Left ventricle myocardium inferior (tissue), 1 donor: ENCODE measurements at places on chromosomes 6 and 20.

GRCh38 chr6:43196337-43196736 lies 14.3 kb downstream of the CUL9 start:
- DNase-seq = no peak

- DNase-seq = no peak
Observed at GRCh38 chr6:80263585-80263984, 157.1 kb downstream of the BCKDHB start.

GRCh38 chr20:56579301-56579710 lies 46.3 kb downstream of the FAM209B start:
- no peak for DNase-seq

DNA sequence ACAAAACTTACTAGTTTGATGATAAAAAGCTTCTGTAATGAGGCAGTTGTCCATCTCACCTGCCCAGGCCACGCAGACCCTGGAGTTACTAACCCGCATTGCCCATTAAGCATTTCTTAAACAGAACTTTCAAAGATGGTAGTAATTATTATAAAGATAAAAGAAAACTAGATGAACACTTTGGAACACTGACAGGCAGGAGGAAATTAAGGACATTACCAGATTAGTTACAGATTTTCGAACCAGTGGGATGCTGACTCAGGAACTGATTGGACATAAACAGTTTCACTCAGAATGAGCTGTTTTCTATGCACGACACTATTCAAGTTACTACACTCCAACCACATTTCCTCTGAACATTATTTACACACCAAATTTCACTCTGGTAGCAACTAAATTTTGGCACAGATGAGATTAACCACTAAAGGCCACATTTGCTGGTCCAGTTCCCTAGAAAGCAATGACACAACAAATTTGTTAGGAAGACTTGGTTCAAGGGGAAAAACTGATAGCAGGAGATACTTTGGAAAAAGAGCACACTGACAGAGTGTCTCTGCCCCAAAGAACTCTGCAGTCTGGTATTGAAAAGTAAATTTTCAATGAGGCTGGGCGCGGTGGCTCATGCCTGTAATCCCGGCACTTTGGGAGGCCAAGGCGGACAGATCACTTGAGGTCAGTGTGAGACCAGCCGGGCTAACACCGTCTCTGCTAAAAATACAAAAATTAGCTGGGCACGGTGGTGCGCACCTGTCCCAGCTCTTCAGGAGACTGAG lies 3.0 kb downstream of the ROMO1 start:
- no peak for DNase-seq

DNA sequence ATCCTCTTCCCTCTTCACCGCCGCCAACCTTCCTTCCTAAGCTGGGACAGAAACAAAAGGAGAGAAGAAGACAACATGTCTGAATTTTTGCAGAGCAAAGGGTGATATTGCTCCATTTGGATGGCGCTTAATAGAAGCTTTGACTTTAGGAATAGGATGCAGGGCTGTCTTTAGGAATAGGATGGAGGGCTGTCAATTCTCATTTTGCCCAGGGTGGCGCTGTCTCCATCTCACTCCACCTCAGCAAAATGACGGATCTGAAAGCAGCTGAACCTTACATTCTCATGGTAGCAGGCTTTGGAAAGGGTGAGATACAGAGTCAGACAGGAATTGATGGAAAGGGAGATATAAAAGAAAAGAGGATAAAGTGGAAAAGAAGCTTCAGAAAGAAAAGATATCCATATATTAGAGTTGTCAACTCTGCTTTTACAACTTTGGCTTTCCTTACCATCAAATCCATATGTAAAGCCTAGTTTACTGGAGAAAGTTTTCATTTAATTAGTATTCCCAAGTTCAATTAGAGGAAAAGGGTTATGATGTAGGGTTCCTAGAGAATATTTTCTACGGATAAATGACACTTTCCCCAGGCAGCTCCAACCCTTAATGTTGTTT lies 2.4 kb downstream of the MTCL3 start:
- DNase-seq = no peak

- no peak for DNase-seq
Observed at GRCh38 chr6:13354331-13355042, 26.1 kb upstream of the TBC1D7 start.

DNA sequence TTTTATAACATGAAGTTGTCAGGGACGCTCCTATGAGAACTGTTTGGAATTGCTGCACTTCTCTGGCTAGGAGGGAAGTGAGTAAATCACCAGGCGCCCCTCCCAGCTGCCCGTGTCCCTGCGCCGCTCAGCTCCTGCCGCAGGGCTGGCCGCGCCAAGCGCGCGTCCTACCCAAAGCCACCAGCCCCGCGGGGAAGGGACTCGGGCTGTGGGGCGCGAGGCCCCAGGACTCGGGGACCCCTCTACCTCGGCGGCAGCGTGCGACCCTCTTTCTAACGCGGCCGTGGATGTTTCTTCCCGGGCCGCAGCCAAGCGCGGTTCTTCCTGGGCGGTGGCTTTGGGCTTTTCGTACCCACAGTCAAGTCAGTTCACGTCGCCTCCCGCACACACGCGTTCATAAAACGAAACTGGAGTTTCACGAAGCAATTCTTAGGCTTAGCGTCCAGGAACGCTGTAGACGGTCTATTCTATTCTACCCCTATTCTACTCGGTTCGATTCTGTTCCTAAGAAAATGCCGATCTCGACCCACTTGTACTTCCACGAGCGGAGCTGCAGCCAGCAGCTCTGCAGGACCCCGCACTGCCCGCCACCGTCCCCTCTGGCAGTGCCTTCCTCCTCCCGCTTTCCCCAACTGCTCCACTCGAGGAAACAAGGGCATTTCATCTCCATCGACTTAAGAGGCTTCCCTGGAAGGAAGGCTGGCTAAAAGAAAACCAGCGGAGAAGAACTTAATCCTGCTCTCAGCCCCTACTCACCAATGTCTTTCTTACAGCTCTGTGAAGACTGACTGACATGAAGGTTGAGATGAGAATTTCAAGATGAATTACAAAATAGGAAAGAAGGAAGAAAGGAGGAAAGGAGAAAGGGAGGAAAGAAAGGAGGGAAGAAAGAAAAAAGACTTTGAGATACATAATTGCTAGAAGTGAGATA lies 15.4 kb downstream of the FOXC1 start:
- no peak for DNase-seq

DNA sequence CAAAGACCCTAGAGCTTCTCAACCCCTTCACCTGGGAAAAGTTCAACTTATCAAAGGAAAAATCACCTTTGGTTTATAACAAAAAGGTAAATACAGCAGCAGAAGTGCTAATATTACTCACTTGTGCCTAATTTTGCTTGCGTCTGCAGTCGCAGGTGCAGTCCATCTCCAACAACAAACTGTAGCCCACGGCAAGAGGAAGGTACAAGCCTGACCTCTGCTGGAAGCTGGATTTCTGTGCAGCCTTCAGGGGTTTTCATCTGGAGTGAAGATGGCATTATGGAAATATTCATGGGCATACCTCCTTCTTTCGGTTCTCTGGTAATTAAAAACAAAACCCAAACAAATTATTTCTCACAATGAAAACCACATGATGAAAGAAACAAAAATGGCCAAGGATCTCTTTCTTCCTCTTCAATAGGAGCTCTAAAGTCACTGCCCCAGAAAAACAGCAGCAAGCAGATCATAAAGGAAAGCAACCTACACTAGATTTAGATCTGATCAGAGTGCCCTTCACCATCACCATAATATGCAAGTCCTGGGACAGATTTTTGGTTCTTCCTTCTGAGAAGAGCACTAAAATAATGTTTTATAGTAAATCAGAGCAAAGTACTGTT lies 7.8 kb downstream of the UBE3D start:
- no peak for DNase-seq

DNA sequence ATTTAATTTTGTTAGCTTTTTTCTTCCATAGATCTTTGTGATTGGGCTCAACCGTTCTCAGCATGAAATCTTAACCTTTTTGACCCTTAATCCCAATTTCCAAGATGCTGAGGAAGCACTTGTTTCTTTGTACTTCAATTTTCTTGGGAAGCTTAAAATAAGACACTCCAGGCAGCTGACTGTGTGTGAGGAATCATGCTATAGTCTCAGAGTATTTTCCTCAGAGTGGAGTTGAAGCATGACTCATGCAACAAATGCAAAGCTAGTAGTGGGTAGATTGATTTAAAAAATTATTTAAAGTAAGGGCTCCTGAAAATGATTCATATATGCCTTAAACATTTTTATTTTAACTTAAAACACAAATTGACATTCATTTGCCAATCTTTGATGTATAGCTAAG lies 168.7 kb downstream of the BTBD3 start:
- DNase-seq = no peak
